ENCODE measurements at places on chromosomes 12 and 14.

GRCh38 chr14:52363961-52364360, 49.8 kb downstream of the PTGER2 start:
- no peak for DNase-seq

GRCh38 chr12:52181746-52182145, 10.1 kb downstream of the KRT80 start:
- DNase-seq, result no peak

- DNase-seq, result no peak
Observed at GRCh38 chr12:98421316-98421715, 94.1 kb upstream of the TMPO start.

- no peak for DNase-seq
Observed at GRCh38 chr14:36664322-36665193, 2.9 kb downstream of the PAX9 start.

DNA sequence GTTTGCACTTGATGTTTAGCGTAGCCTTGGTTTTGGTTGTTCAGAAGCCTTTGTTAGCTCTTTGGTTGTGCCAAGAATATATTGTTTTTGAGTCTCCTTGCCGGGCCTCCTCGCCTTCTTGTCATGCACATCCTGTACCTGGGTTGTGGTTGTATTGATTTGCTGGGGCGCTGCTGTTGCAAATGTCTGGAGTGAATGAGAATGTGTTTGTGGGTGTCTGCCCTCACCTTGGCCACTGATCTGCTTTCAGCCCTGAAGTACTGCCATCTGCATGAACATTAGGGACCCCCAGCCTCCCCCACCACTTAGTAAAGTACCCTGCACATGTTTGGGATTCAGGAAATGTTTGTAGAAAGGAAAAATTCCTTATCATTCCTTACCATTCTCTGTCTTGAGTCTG, 16.5 kb downstream of the PRKCH start:
- DNase-seq, result peak; percentile 70

DNA sequence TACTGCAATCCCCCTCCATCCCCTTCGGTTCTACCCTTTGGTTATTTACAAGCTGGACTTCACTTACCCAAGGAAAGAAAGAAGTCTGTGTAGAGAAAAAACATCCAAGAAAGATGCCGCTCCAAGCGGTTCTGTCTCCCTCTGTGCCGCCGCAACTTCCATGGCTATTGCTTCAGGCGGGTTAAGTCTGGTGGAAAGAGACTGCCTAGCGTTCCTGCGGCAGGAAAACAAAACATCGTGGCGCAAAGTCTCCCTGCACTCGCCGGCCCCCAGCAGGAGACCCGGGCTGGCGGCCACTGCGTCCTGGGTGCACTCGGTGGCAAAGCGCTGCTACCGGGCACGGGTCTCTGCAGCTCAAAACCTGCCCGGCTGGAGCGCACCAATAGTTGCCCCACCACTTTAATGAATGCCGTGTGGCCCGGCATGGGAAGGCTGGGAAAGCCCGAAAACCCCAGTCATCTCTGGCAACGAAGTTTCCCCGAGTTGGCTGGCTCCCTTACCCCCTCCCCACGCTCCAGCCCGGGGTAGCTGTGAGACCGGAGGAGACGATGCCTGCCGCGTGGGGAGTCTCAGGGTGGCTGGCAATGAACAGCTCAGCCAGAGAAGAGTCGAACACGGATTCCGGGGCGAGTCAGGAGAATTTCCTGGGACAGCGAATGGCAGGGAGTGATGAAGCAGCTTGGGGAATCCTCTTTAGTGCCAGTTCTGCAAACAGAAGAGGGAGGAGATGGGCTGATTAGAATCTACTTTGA, 3.5 kb upstream of the KCNK10 start:
- no peak for DNase-seq

Data from stimulated activated CD4-positive, alpha-beta T cell treated with anti-CD3 and anti-CD28 coated beads, Interleukin-15, amount 100 ng/mL, for 24 hours (primary cell).